ENCODE measurements at places on chromosomes 6 and 20. TPM values are rescaled to one million over a fixed set of nuclear protein-coding genes. Genes with fewer than 3 reads are reported as not detected.
A peak's percentile ranks its signal among the peaks of the same experiment; 100 is the strongest.

GRCh38 chr6:106194949-106195921 is 109.1 kb downstream of the PRDM1 start:
- no peak overlapping the region for H3K4me3 ChIP-seq
- no peaks in the 10 kb centered on the region for H3K4me1 ChIP-seq
- no peak overlapping the region for H3K27ac ChIP-seq
- H3K27me3 ChIP-seq = no peaks in the 10 kb centered on the region
- no peaks in the 10 kb centered on the region for H3K36me3 ChIP-seq

DNA sequence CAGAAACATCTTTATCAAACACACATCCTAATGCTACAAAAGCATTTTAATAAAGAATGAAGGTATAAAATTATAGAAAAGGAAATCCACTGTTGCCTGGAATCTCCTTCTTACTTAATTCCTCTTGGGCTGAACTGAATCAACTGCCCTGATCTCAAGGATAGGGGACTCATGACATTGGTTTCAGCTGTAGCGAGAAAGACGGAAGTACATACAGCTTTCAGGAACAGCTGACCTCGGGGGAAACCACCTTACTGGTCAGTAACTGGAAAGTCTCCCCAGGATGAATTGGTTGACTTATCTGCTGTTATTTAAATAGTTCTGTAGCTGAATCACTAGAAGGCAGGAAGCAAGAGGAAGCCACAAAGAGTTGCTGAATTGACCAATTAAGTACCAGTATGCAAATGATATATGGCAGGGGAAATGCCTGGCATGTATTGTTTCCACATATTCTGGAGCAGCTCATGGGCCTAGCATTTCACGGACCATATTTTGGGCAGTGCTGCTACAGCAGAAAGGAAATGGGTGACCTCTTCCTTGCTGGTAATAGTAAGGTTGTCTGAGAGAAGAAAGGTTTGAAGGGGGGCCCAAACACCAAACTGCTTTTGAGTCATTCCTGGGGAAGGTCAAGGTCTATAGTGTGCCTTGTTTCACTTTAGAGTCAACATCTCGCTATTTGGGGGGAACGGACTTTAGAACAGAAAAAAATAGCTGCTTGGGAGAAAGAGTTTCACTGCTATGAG is 43.7 kb upstream of the MAP7 start:
- H3K36me3 ChIP-seq = peaks cover 22% of the 10 kb centered on the region
- no peak for DNase-seq
- H3K4me3 ChIP-seq = no peak overlapping the region
- H3K27me3 ChIP-seq = no peaks in the 10 kb centered on the region
- peaks cover 5% of the 10 kb centered on the region for H3K4me1 ChIP-seq
- no peak overlapping the region for H3K27ac ChIP-seq

The FNDC11 gene
- not detected for total RNA-seq

DNA sequence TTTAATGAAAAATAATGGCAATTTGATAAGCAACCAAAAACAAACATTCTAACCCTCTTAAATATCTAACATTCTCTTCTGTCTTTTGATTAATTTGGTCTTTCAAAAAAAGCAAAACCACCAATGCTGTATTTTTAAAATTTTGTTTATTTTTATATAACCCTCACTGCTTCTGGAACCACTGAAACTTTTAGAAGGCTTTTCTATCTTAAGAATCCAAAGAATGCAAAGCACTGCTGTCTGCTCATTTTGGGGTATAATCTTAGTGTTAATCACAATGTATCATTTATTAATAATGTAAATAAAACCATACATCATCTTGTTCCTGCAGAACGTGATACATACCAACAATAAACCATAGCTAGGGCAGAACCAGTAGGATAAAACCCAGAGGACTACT is 14.0 kb downstream of the STK38 start:
- no peaks in the 10 kb centered on the region for H3K4me1 ChIP-seq
- H3K27me3 ChIP-seq = no peaks in the 10 kb centered on the region
- peaks cover 15% of the 10 kb centered on the region for H3K36me3 ChIP-seq
- no peak overlapping the region for H3K4me3 ChIP-seq

- H3K4me3 ChIP-seq = peak overlapping the region; percentile 11
- no peaks in the 10 kb centered on the region for H3K27me3 ChIP-seq
- peaks cover 28% of the 10 kb centered on the region for H3K4me1 ChIP-seq
- H3K27ac ChIP-seq = peak overlapping the region; percentile 71
- no peak for DNase-seq
- H3K36me3 ChIP-seq = no peaks in the 10 kb centered on the region
These were observed 3.1 kb downstream of the GABRR2 start for GRCh38 chr6:89311853-89312531.

DNA sequence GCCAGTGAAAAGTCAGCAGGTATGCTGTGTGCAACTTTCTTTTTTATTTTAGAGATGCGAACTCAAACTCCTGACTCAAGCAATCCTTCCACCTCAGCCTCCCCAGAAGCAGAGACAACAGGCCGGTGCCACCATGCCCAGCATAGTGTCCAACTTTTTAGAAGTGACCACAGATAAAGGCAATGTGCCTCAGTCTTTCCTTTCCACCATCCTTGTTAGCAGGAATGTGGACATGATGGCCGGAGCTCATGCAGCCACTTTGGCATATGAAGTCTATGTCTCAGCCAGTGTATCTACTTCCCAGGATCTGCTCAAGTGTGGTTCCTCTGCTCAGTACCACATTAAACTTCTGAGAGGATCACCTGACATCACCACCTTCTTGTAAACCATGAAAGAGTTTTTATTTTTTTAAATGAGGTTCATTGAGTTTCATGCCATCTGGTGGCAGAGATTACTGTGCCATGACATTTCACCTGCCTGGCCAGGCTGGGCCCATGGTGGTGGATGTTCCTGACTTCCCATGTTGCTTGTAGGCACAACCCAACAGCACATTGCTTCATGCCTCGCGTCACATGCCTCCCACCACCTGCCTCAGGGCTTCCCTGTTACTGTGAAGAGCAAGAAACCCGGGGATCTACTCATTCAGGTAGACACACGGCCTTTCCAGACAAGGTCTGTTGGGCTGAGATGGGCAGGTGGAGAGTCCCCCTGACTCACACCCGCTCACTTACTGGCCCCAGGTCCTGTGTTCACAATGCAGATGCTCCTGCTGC is 216.5 kb downstream of the LY86 start:
- H3K27me3 ChIP-seq = no peaks in the 10 kb centered on the region
- H3K27ac ChIP-seq = no peak overlapping the region
- H3K36me3 ChIP-seq = no peaks in the 10 kb centered on the region
- peaks cover 17% of the 10 kb centered on the region for H3K4me1 ChIP-seq
- H3K4me3 ChIP-seq = no peak overlapping the region

- no peak for DNase-seq
- H3K4me3 ChIP-seq = no peak overlapping the region
- H3K27me3 ChIP-seq = peaks cover 22% of the 10 kb centered on the region
These were observed 95.3 kb downstream of the MDGA1 start for GRCh38 chr6:37602346-37602745.

The TUBB2B gene
- total RNA-seq = 9.2 TPM

The SLC13A3 gene
- total RNA-seq = 2.3 TPM

The AVP gene
- total RNA-seq = not detected

The COL21A1 gene
- 4.2 TPM for total RNA-seq

The LY6G6C gene
- 80.0 TPM for total RNA-seq

GRCh38 chr6:143698329-143698728 is 20.6 kb downstream of the PHACTR2 start:
- no peaks in the 10 kb centered on the region for H3K36me3 ChIP-seq
- peaks cover 39% of the 10 kb centered on the region for H3K4me1 ChIP-seq
- H3K27ac ChIP-seq = no peak overlapping the region
- no peaks in the 10 kb centered on the region for H3K27me3 ChIP-seq
- no peak for DNase-seq
- H3K4me3 ChIP-seq = no peak overlapping the region

DNA sequence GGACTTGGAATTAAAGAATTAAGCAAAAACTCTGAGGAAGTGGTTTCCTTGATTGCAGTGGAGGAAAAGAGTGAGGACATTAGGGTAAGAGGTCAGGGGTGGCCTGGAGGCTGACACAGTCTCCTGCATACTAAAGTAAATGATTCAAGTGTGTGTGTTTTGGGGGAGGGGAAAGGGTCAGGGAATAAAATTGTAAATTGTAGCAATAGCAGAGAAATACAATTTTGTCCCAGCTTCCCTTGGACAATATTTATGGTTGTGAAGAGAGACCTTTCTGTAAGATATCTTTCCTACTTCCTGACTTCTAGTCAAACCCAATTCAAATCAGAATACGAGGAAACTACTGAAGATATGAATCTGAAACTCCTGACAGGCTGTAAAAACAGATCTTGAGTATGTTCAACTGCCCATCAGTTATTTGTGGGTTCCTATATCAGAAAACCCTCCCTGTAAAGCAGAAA is 143.4 kb upstream of the HMGN3 start:
- DNase-seq = no peak
- no peak overlapping the region for H3K27ac ChIP-seq
- H3K27me3 ChIP-seq = no peaks in the 10 kb centered on the region
- no peaks in the 10 kb centered on the region for H3K36me3 ChIP-seq
- H3K4me3 ChIP-seq = no peak overlapping the region
- no peaks in the 10 kb centered on the region for H3K4me1 ChIP-seq

The CCDC170 gene
- 0.29 TPM for total RNA-seq

DNA sequence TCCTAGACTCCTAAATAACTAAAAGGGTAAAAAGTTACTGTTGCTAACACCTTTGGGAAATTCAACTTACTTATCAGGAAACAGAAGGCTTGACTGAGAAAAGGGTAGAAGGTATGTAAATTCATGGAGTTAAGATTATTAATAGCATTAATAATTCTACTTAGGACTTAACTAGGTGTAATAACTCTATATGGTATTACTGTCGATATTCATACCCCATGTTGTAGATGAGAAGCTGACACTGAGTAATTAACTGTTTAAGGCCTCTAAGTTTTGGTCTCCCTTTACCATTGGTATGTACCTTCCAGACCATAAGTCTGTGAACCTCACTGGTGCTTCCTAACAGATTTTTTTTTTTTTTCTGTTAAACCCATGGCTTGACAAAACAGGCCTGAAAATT is 15.4 kb downstream of the GLO1 start:
- no peaks in the 10 kb centered on the region for H3K4me1 ChIP-seq
- no peak overlapping the region for H3K4me3 ChIP-seq
- H3K27me3 ChIP-seq = no peaks in the 10 kb centered on the region
- no peak for DNase-seq

The LAMP5 gene
- not detected for total RNA-seq

The ATP9A gene
- 23.7 TPM for total RNA-seq

GRCh38 chr6:168496997-168497331 is 56.0 kb downstream of the SMOC2 start:
- no peak overlapping the region for H3K4me3 ChIP-seq
- H3K27me3 ChIP-seq = no peaks in the 10 kb centered on the region
- H3K27ac ChIP-seq = no peak overlapping the region
- H3K4me1 ChIP-seq = no peaks in the 10 kb centered on the region
- no peaks in the 10 kb centered on the region for H3K36me3 ChIP-seq

GRCh38 chr6:138981416-138981815 is 6.6 kb downstream of the REPS1 start:
- no peak overlapping the region for H3K4me3 ChIP-seq
- H3K4me1 ChIP-seq = peaks cover 54% of the 10 kb centered on the region
- H3K36me3 ChIP-seq = no peaks in the 10 kb centered on the region
- H3K27me3 ChIP-seq = no peaks in the 10 kb centered on the region
- H3K27ac ChIP-seq = no peak overlapping the region

DNA sequence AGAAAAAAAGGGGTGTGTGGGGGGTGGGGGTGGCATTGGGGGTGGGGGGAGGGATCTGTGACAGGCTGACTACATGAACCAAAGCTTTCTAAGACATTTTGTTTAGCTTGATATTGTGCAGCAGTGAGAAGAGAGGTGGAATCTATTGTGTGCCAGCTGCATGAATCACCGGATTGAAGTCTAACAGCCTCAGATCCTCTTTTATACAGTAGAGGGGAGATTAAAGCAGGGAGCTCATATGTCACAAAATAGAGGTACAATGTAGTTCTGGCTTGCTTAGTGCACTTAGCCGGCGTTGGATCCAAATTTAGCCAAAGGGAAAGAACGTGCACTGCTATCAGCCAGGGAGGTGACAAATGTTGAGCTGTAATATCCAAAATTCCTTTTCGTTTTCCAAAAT is 404.2 kb upstream of the CITED2 start:
- DNase-seq = no peak
- H3K4me1 ChIP-seq = no peaks in the 10 kb centered on the region
- no peaks in the 10 kb centered on the region for H3K27me3 ChIP-seq
- no peaks in the 10 kb centered on the region for H3K36me3 ChIP-seq

- H3K27ac ChIP-seq = no peak overlapping the region
- DNase-seq = no peak
- H3K36me3 ChIP-seq = no peaks in the 10 kb centered on the region
- H3K27me3 ChIP-seq = no peaks in the 10 kb centered on the region
- no peaks in the 10 kb centered on the region for H3K4me1 ChIP-seq
- no peak overlapping the region for H3K4me3 ChIP-seq
These were observed 70.6 kb upstream of the DEFB112 start for GRCh38 chr6:50120300-50120699.

GRCh38 chr6:14165091-14165490 is 47.5 kb downstream of the CD83 start:
- H3K4me1 ChIP-seq = no peaks in the 10 kb centered on the region
- no peak for DNase-seq
- H3K27me3 ChIP-seq = no peaks in the 10 kb centered on the region
- no peaks in the 10 kb centered on the region for H3K36me3 ChIP-seq

The HLA-DMB gene
- total RNA-seq = 18.0 TPM

DNA sequence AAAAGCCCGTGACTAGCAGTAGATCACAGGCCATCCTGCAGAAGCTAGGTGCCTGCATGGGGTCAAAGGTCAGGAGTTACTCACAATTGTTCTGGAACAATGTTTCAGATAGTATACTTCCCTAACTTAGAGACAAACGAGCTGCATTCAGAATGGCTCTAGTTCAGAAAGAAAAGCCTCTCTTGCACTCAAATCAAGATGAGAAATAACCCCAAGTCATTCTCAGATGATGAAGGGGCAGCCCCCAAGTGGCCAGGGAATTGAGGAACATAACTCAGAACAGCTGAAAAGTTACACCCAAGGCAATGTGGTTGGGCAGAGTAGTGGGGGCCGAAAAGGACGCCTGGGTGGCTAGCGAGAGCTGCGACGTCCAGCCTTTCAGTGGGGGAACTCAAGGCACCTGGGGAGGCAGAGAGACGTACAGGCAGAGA is 27.8 kb downstream of the FYN start:
- H3K27ac ChIP-seq = no peak overlapping the region
- DNase-seq = no peak
- peaks cover 41% of the 10 kb centered on the region for H3K4me1 ChIP-seq
- no peaks in the 10 kb centered on the region for H3K27me3 ChIP-seq
- no peaks in the 10 kb centered on the region for H3K36me3 ChIP-seq

- H3K36me3 ChIP-seq = peaks cover 4% of the 10 kb centered on the region
- H3K4me3 ChIP-seq = no peak overlapping the region
- peak overlapping the region; percentile 23 for H3K27ac ChIP-seq
- no peaks in the 10 kb centered on the region for H3K27me3 ChIP-seq
- H3K4me1 ChIP-seq = peaks cover 89% of the 10 kb centered on the region
These were observed 16.7 kb downstream of the NEDD9 start for GRCh38 chr6:11215773-11216172.

The GMNN gene
- 49.6 TPM for total RNA-seq

The BPI gene
- total RNA-seq = not detected

The BMP7 gene
- total RNA-seq = 23.4 TPM

The SFT2D1 gene
- 55.0 TPM for total RNA-seq
